LHCN-M2 (cell line): ENCODE measurements at places on chromosomes 2 and 18. TPM values are rescaled to one million over a fixed set of nuclear protein-coding genes. Genes with fewer than 3 reads are reported as not detected.

Gene TDRD15
- total RNA-seq, result not detected in 2 replicates

Gene FOXD4L1
- total RNA-seq, result 0.06 TPM in 1 of 2 replicates, not detected in the other

Gene LAMA1
- total RNA-seq, result 1.4 TPM in 2 replicates

Gene LRRC30
- total RNA-seq, result not detected in 2 replicates

Gene REG1B
- not detected in 2 replicates for total RNA-seq

Gene ZNF519
- total RNA-seq, result 7.5 and 11.5 TPM in 2 replicates

Gene INPP5D
- 0.34 and 2.6 TPM in 2 replicates for total RNA-seq
